ENCODE measurements at places on chromosomes 5 and 9.

DNA sequence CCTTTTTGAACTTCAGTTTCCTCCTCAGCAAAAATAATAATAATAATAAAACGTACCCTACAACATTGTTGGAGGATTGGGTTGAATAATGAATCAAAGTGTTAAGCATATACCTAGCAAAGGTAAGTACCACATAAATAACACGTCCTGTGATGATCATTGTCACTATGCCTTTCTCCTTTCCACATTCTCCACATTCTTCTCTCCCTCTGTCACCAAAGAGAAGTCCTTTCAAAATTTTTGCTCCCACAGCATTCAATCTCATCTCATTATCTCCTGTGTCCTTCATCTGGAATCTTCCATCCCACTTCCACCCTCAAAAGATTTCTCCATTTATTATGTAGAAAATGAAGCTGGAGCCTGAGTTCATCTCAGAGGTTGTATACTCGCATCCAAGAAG lies 7.2 kb upstream of the ALDOB start:
- no peak for DNase-seq

DNA sequence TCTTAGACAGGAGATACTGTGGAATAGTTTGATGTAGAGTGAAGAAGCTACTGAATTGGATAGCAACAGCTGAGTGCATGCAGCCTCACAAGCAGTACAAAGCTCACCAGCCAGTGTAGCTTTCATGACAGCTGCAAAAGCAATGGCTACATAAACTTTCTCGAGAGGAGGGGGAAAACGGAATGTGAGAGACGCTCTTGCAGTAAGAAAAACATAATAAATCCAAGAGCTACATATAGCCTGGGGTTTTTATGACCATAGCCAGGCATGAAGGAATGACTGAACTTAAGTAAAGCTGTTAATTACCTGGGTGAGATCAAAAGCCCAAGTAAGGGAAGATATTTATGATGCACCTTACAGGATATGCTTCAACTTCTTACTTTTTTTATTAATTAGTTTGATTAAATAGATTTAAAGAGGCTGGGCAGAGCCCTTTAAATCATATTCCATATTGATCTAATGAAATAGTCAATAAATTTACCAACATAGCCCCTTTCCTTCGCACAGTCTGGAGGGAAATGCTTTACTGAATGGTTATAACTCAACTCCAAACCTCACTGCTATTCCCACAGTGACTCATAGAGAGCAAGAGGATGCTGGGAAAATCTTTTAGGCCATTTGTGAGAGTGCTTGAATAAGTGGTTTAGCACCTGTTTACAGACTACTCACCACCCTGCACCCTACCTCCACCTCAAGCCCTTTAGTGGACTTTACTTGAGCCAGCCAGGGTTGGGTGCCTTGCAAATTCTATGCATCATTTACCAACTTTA lies 407.2 kb upstream of the CLINT1 start:
- DNase-seq = no peak

DNA sequence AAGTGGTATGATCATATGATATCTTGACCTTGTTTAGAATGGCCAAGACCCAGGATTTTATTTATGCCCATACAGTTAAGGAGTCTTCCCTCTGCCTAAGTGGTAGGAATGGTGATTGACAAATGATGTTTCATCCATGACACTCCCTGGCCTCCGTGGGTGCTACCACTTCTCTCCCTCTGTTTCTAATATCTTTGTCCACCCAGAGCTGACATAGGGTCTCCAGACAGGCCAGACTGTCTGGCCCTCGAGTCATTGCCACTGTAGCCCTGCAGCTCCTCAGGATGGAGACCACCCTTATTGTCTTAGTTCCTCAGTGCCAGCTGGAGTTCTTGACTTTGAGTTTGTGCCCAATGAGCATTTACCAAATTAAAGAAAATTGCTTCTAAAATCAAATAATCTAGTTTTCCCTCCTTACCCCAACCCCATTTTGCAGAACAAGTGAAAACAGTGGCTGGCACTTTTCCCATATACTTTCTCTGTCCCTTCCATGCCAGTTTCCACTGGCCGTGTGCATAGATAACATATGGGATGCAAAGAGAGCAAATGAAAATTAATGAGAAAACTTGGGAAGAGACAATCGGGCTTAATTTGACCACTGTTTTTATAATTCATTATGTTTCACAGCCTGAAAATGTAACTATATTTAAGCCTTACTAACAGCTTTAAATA lies 235.7 kb downstream of the NSG2 start:
- DNase-seq = no peak

DNA sequence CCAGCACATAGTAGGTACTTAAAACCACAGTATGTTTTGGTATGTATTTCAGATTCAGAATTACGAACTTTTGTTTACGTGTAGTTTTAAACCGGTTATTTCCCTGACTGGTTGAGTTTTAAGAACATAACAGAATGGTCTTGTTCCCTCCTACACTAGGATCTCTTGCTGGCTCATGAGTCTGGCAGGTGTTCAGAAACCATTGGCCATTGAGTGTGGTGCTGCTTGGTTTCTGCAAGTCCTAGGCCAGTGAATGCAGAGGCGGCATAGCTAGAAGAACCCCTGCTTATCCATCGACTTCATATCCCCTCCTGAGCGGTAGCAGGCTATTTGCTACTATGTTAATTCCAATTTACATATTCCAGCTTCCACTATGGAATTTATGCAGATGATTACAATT lies 65.6 kb downstream of the GPR21 start:
- no peak for DNase-seq

DNA sequence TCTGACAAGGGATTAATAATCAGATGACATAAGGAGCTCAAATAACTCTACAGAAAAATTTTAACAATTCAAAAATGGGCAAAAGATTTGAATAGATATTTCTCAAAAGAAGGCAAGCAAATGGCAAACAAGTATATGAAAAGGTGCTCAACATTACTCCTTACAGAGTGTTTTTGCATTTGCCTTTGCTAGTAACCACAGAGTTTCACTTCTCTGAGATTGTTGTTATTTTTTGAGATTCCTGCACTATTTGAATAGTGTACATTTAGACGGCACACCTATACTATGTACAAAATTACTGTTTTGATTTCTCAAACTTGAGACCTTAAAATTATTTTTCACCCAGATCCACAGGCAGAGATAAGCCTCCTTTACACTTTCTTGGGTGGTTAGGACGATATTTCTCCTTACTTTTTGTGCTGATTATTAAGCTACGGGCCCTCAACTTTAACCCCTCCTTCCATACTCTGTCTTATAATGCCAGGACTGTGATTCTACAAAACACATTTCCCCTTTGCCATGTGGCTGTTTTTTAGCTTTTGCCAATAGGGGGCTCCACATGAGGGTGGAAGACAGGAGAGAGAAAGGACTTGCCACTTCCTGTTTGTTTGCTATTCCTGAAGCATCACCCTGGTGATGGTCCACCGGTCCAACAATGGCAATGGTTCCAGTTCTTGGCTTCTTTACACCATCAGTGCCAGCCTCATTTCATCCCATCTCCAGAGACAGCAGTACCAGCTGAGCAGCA lies 65.0 kb upstream of the DAP start:
- DNase-seq = peak; percentile 6

GRCh38 chr9:133787754-133788025 lies 49.5 kb upstream of the SARDH start:
- DNase-seq = peak; percentile 84

- DNase-seq = no peak
Measured at GRCh38 chr9:89444925-89445765, 52.8 kb downstream of the SEMA4D start.

DNA sequence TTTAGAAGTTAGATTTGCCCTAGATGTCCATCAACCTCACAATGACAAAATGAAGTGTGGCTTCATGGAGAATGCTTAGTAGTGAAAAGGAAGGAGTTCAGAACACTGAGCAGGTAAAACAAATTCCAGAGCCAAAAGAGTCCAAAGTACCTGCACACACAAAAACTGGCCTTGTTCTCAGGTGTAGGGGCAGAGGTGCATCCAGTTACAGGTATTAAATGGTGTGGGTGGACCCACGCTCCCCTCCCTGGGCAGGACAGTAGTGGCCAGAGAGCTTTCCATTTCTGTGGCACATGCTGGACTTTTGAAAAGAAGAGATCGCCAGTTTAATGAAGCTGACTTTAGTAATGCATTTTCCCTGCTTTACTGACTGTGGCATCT lies 47.2 kb downstream of the SECISBP2 start:
- DNase-seq = no peak

- no peak for DNase-seq
Measured at GRCh38 chr5:132489051-132489770, 1.4 kb downstream of the IRF1 start.

DNA sequence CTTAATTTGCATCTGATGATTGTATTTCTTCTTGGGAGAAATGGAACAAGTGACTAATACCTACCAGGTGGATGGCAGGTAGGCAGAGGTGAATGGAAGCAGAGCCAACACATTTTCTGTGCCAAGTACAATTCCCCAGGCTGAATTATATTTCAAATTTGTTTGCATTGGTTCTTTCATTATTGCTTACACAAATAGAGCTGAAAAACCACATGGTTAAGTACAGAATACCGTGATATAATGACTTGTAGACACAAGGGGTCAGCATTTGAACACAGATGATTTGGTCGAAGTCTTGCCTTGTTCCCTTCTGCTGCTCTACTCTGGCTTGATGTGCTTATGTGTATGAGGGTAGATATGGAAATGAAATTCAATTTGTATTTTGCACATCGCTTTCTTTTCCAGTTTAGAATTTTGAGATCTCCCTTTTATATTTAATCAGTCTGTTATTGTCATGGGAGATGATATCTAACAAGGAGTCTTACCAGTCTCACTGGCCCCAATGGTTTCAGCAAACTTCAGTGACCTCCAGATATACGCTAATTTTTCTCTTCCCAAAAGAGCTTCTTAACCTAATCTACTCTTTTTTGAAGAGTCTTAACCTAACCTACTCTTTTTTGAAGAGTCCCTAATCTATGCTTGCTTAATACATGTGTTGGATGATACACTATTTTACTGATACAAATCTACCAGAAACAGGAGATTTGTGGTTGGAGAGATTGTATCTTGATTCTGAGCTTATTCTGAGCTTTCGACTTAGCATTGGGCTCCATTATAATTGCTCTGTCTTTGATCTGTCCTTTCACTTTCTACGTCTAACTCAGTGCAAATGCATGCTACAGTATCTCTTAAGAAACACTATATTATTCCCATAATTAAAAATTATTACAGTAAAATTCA lies 88.1 kb downstream of the PCSK1 start:
- peak; percentile 79 for DNase-seq

GRCh38 chr5:39657943-39658342 lies 233.2 kb upstream of the DAB2 start:
- DNase-seq = no peak

GRCh38 chr5:123873846-123874245 lies 361.9 kb downstream of the CSNK1G3 start:
- DNase-seq = no peak

GRCh38 chr5:107821288-107821687 lies 150.6 kb upstream of the EFNA5 start:
- no peak for DNase-seq

- DNase-seq = peak; percentile 91
Measured at GRCh38 chr5:180090769-180091546, 19.4 kb upstream of the RNF130 start.

DNA sequence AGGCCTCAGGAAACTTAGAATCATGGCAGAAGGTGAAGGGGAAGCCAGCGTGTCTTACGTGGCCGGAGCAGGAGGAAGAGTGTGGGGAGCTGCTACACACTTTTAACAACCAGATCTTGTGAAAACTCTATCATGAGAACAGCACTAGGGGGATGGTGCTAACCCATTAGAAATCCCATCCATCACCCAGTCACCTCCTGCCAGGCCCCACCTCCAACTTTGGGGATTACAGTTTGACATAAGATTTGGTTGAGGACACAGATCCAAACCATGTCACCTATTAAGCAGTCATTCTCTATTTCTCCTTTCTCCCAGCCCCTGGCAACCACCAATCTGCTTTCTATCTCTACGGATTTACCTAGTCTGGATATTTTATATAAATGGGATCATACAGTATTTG lies 26.9 kb downstream of the PBX3 start:
- no peak for DNase-seq
